ENCODE measurements at places on chromosomes 11 and 22.
A peak's percentile ranks its signal among the peaks of the same experiment; 100 is the strongest.

- no peak for DNase-seq
Measured at GRCh38 chr11:131889146-131889577, 518.7 kb downstream of the NTM start.

- no peak for DNase-seq
Measured at GRCh38 chr11:1197431-1197885, 25.4 kb upstream of the MUC5B start.

GRCh38 chr11:86456075-86456939 lies 81.6 kb downstream of the CCDC81 start:
- DNase-seq, result peak; percentile 89

- DNase-seq, result no peak
Measured at GRCh38 chr11:66291706-66292542, at the start of gene TMEM151A. TMEM151A (plus strand) TSS chr11:66291894; CDS start chr11:66292014, 120 bp downstream.

DNA sequence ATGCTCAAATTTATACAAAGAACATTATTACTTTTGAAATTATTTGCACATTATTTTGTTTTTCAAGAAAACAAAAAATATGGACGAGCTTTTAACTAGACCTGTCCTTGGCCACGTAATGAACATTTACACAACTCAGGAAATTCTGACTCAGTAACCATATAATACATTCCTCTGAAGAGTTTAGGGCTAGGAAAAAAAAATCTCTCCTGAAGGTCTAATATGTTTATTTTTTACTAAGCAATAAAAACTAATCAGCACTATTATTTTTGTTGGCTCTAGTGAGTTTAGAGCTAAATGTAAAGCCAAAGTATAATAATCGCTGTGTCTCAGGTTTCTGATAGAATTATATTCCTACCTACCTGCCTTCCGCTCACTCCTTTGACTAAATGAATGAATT lies 187.5 kb downstream of the SWAP70 start:
- no peak for DNase-seq

DNA sequence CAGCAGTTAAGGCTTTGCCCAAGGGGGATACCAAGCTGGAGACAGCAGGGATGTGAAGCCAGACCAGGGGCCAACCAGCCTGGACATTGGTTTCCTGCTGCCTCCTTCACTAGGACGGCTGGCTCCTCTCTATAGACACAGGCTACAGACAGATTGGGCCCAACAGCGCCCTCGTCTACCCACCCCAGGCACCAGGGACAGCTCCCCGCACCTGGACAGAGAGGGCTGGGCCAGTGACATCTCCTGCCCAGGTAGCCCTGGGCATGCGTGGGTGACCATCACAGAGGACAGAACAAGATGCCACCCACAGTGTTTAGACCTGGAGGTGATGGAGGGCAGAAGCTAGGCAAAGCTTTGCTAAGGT lies 1.2 kb downstream of the DKK3 start:
- DNase-seq, result no peak

DNA sequence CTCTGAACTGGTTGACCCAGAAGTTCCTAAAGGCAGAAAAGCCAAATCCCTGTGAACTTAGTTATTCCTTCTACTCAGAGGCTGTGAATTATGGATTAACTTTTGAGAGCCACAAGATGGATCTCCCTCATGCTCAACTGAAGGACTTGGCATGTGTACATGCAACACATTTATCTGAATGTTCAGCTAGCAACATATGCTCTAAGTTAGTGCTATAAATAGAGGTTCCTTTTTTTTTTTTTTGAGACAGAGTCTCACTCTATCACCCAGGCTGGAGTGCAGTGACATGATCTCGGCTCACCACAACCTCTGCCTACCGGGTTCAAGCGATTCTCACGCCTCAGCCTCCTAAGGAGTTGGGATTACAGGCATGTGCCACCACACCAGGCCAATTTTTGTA lies 40.1 kb downstream of the EIF4ENIF1 start:
- DNase-seq, result no peak

DNA sequence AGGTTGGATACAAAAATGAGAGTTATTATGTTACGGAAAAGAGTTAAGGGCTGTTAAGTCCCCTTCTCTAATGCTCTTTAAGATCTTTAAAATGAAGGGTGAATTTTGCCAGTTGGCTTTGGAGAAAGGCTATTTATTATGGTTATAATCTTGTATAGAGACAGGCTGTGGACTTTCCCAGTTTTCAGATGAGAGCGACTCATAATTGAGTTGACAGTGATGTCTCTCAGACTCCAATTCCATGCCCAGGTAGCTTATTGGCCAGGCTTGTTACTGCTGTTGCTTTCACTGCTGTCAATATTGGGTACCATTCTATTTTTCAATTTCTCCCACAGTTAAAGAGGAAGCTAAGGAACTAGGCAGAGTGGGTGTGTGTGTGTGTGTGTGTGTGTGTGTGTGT lies 13.1 kb downstream of the ENDOD1 start:
- no peak for DNase-seq

DNA sequence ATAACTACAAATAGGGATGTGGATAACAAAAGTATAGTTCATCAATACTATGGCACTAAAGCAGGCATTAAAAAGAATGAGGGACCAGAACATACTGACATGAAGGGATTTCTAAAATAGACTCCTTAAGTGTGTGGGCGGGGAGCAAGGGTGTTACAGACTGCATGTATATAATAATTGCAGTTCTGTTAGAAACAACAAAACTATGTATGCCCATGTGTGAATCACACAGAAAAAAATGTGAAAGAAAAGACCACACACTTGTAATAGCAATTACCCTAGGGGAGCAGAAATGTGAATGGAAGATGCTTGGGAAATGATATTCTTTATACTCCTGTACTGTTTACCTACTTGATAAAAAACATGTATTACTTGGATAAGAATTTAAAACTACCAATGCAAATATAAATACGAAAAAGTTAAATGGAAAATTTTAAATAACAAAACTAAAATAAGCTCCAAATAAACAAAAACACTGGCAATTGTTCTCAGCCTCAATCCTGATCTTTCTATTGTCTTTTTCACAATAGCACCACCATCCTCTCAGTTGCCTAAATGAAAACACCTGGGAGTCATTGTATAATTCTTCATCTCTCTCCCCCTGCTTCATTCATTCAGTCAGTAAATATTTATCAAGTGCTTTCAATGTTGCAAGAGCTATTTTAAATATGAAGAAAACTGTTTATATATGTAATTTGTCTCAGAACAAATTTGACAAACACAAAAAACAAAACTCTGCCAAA lies 129.8 kb downstream of the FCHSD2 start:
- DNase-seq, result no peak

DNA sequence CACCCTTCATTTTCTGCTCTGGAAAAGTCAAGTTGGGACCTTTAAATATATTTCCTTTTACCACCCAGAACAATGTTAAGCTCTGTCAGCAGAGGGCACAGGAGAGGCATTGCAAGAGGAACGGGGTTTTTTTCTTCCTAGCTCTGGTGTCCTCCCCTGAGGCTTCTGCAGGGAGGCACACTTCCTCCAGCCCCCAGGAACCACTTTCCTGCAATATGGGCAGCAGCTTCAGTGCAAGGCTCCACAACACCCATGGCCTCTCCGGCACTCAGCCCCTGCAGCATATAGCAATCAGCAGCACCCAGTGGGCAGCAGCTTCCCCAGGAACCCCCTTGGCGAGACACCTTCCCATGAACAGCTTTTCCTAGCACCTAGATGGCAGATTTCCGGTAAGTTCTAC lies 101.4 kb downstream of the SYT9 start:
- DNase-seq, result no peak

- no peak for DNase-seq
Measured at GRCh38 chr11:76524461-76524860, 79.6 kb downstream of the EMSY start.

GRCh38 chr22:48531761-48532435 lies 1295.8 kb downstream of the BRD1 start:
- DNase-seq, result no peak

- DNase-seq, result no peak
Measured at GRCh38 chr11:68896171-68896959, 7.3 kb downstream of the MRPL21 start.

GRCh38 chr11:65630215-65630614 lies 7.7 kb upstream of the SIPA1 start:
- no peak for DNase-seq

DNA sequence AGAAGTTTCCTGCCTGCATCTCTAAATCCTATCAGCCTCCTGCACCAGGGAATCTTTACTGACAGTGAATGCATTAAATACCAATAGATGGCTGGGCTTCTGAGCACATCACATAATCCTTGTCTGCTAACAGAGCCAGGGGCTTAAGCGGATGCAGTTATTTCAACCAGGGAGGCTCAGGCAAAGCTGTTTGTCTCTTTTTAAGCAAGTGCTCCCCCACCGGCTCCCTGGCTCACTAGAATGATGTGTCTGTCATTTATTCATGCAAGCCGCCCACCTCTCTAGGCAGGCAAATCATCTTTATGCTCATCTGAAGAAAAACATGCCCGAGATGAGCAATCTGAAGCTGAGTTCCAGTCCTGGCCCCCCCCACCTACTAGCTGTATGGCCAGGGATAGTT lies 182.3 kb downstream of the TENM4 start:
- no peak for DNase-seq

DNA sequence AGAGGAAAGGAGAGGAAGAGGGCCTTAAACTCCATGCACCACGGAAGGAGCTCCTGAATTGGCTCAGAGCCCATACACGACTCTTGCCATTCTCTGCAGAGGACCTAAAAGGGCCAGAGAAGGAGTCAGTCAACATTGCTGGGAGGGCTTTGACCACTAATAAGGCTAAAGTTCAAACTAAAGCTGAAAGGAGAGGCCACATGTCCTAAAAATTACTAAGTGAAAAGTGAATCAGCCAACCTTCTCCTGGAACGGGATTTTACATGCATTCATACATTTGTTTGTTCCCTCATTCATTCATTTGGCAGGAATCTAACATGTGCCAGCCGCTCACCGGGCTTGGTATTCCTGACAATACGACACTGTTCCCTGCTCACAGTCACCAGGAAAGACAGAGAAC lies 10.5 kb downstream of the CLMP start:
- no peak for DNase-seq

DNA sequence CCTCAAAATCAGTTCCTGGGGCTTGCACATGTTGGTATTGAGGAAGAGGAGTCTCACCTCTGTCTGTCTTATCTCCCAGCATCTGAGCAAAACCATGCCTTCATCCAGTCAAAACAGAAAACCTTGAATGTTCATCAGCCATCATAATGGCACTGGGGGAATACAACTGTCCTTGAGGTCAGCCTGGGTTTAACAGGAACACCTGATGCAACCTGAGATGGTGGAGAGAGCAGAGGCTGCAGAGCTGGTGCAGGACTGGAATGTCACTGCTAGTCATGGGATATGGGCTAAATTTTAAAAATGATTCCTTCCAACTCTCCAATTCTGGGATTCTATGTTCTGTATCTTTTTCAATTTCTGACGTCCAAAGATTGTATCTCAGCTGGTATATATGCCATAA lies 931.0 kb downstream of the NTM start:
- DNase-seq, result no peak

DNA sequence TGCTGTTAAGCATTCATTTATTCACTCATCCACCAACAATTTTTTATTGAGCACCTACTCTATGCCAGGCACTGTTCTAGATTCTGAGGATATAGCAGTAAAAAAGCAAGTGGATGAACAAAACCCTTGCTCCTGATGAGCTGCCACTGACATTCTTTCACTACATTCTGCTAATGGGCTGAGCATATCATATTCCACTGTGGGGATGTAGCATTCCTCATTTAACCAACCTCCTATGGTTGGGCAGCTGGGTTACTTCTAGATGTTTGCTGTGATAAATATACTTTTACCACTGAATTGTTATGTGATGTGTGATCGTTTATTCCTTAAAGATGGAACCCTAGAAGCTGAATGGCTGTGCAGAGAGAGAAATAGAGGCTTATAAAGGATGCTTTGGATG lies 176.9 kb downstream of the MN1 start:
- DNase-seq, result no peak

- DNase-seq, result no peak
Measured at GRCh38 chr11:64888729-64889511, 10.5 kb upstream of the EHD1 start.

- no peak for DNase-seq
Measured at GRCh38 chr22:44382116-44383038, 69.6 kb upstream of the SHISAL1 start.

DNA sequence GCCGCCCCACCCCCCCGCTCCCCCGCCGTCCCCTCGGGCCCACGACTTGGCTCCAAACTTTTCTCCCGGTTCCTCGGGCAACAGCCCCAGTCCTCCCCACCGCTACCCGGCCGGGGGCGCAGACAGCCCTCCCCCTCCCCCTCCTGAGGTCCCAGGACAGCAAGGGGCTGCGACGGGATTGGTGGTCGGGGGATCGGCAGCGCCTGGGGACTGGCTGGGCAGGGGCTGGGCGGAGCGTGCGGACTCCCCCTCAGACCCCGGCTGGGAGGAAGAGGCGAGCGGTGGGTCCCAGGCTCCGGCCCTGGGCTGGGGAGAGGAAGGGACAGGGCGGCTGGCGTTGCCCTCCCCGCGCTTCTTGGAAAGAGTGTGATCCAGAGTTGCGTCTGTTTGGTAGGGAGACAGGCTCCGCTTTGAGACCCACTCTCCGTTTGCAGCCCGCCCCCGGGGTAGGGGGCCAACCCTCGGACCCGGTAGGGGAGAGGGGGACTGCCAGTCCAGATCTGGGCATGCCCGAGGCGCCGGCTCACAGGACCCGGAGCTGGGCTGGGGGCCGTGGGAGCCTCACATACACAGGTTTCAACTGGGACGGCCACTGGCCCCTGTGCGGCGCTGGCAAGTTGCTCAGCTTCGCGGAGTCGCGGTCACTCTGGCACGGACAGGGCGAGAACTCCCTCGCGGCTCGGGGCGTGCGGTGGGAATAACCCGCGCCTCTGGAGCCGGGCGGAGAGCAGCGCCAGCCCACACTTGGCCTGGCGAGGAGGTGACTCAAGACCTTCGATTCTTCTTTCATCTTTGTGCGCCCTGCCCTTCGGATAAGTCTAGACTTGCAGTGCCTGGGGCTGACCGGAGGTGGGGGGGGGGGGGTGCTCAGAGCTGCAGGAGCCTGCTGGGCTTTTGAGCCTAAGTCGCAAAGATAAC lies 999 bp downstream of the TSKU start:
- DNase-seq, result peak; percentile 36

Measured in activated T-cell treated with anti-CD3 and anti-CD28 coated beads, Interleukin-2, amount 50 U/mL, for 48 hours (primary cell).